ENCODE measurements at places on chromosomes 5 and 9. TPM values are rescaled to one million over a fixed set of nuclear protein-coding genes. Genes with fewer than 3 reads are reported as not detected.

Gene LHX6
- 3.1 TPM for total RNA-seq

Gene PCDHGA12
- not detected for total RNA-seq

Gene EFNA5
- total RNA-seq = 16.3 TPM

Gene TRIM23
- 6.8 TPM for total RNA-seq

Gene DPH7
- 27.7 TPM for total RNA-seq

Gene COL27A1
- 7.8 TPM for total RNA-seq

Gene SLC6A18
- total RNA-seq = not detected

Gene BSPRY
- total RNA-seq = 0.07 TPM

Gene JAKMIP2
- not detected for total RNA-seq

Gene SAPCD2
- 21.6 TPM for total RNA-seq

Gene STOM
- 405 TPM for total RNA-seq

Gene CCL27
- 0.33 TPM for total RNA-seq

Gene PCDHGB2
- 0.08 TPM for total RNA-seq

Gene KCNN2
- total RNA-seq = 0.20 TPM

Gene FRMD3
- 5.4 TPM for total RNA-seq

Gene ITK
- total RNA-seq = 0.08 TPM

Gene KYAT1
- 12.1 TPM for total RNA-seq

Gene LRRC19
- not detected for total RNA-seq

Gene ARHGEF39
- 18.8 TPM for total RNA-seq

Gene NSG2
- total RNA-seq = not detected

Gene NOTCH1
- 11.0 TPM for total RNA-seq

Gene ZNG1A
- 24.5 TPM for total RNA-seq

Gene DOCK8
- 0.51 TPM for total RNA-seq

Gene NEURL1B
- total RNA-seq = 10.0 TPM

Gene SERINC5
- 4.6 TPM for total RNA-seq

Gene TPPP
- 6.6 TPM for total RNA-seq

Gene KIAA0825
- 0.60 TPM for total RNA-seq

Gene CCDC69
- 2.0 TPM for total RNA-seq

Gene LCN10
- 0.14 TPM for total RNA-seq

Gene PCDHGA6
- total RNA-seq = 0.22 TPM

Gene UBE2QL1
- 4.6 TPM for total RNA-seq

Gene PCDHB15
- total RNA-seq = 0.13 TPM

Gene PCDHAC1
- total RNA-seq = 1.9 TPM

Gene CMYA5
- total RNA-seq = 0.06 TPM

Gene MARCHF3
- 1.5 TPM for total RNA-seq

Gene CER1
- total RNA-seq = not detected

Gene RNF183
- total RNA-seq = 0.19 TPM

Gene TNC
- 0.85 TPM for total RNA-seq

Data from A549 treated with AZD2906 at 1 μM for 4 hours (cell line).